ENCODE measurements at places on chromosomes 3 and 15.

- DNase-seq = no peak
These were observed 27.6 kb upstream of the BNC1 start for GRCh38 chr15:83312071-83312470.

DNA sequence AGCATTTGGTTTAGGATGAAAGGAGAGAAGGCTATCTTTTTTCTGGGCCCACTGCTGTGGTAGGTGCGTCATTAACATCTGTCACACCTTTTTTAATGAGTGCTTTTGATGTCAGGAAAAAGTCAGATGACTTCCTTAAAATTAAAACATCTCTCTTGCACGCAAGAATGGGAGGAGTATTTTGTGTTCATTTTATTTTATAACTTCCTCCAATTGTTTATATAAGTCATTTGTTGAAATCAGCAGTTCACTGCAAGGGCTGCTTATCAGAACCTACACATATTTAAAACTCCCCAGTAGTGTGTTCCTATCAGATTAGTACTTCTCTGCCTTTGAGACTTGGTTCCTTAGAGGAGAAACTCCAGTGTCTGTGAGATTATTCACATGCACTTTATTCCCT, 143.8 kb downstream of the NEO1 start:
- DNase-seq = no peak

DNA sequence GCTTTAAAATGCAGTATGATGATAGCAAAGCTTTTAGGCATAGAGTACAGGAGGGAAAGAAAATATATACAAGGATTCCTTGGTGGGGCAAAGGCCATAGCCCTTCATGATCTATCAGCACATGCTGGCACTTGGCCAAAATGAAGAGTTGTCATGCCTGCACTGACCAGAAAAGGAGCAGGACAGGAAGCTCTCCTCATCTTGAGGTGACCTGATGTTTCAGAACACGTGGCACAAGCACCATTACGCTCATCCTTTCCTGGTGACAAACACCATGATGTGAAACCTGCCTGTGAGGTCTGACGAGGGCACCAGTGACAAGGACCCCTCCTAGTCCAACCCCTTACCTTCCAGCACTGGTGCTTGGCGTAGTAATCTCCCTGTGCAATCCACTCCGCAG, 77.9 kb upstream of the DCLK3 start:
- DNase-seq = no peak

DNA sequence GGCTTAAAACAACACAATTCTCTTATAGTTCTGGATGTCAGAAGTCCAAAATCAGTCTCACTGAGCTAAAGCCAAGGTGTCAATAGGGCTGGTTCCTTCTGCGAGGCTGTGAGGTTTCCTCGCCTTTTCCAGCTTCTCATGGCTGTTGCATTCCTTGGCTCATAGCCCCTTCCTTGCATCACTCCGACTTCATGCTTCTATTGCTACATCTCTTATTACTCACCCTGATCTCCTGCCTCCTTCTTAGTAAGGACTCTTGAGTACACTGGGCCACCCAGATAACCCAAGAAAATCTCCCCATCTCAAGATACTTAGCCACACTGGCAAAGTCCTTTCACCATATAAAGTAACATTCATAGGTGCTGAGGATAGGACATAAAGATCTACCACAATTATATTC, 193.9 kb downstream of the ADAMTS17 start:
- no peak for DNase-seq

DNA sequence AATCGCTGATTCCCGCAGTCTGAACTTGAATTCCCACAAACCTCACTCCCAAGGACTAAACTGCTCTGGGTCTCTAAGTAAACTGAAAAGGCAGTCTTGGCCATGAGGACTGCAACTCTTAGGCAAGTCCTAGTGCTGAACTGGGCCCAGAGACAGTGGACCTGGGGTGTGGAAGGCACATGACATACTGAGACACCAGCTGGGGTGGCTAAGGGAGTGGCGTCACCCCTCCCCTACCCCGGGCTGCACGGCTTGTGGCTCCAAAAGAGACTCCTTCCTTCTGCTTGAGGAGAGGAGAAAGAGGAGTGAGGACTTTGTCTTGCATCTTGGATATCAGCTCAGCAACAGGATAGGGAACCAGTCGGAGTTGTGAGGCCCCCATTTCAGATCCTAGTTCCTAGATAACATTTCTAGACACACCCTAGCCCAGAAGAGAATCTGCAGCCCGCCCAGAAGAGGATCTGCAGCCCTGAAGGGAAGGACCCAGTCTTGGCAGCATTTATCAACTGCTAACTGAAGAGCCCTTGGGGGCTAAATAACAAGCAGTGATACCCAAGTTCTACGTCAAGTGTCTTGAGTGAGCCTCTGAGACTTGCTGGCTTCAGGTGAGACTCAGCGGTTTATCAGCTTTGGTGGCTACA, 110.7 kb upstream of the C3orf80 start:
- no peak for DNase-seq

All from T-helper 2 cell (primary cell).